Right renal pelvis (tissue), 4 donors: ENCODE measurements at places on chromosomes 7 and 10. TPM values are rescaled to one million over a fixed set of nuclear protein-coding genes. Genes with fewer than 3 reads are reported as not detected.

- DNase-seq: no peak
These were observed 287.5 kb upstream of the KLF14 start for GRCh38 chr7:131021460-131021859.

GRCh38 chr7:142654398-142654797 lies 94.9 kb upstream of the PRSS1 start:
- no peak for DNase-seq

DNA sequence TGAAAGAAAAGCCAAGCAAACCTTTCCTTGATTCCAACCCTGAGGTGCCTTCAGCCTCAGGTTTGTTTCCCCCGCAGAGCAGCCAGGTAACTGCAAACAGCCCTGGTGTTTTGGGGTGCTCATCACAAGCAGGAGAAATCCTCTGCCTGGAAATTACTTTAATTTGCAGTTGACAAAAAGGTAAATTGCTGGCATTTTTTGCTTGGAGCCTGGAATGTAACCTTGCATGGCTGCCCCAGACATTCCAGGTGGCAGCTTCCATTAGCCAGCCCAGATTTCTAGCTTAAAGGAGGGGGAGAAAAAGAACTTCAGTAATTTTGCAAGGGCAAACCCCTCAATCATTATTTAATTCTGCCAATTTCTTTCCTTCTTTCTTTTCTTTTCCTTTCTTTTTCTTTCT lies 194.4 kb downstream of the MYOF start:
- no peak for DNase-seq

GRCh38 chr10:44322137-44322536 lies 62.8 kb downstream of the CXCL12 start:
- DNase-seq: no peak

DNA sequence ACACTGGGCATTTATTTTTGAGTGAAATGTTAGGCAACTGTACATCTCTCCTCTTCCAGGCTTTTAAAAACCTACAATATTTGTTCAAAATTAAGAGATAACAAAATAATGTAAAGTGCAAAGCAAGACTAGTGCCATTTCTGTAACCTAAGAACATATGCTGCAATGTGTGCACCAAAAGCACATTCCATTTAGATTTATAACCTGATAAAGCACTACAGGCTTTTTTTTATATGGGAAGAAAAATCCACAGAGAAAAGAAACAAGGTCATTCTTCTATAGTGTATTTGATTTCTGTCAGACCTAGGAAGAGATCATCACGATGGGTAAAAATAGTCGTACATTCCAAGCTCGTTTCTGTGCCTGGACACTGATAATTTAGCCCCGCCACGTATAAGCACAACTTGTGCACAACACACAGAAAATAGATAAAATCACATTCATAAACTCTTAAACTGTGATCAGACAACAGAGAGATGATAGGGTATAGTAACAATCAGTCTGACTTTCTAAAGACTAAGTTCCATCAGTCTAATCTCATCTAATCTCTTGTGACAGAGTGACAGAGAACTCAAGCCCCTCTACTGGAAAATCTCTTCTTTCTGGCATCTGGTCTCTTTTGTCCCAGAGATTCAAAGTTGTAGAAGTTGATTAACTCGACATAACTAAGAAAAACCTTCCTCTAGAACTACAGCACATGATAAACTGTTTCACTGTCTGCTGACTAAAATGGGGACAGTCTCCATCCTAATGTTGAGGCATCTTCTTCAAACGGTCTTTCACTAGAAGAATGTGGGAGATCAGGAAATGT lies 6.7 kb downstream of the LAMB1 start:
- no peak for DNase-seq

GRCh38 chr10:70479165-70479581 lies 606 bp downstream of the PALD1 start:
- no peak for DNase-seq

- DNase-seq: no peak
These were observed 451.0 kb upstream of the GALNT17 start for GRCh38 chr7:70680743-70681468.

DNA sequence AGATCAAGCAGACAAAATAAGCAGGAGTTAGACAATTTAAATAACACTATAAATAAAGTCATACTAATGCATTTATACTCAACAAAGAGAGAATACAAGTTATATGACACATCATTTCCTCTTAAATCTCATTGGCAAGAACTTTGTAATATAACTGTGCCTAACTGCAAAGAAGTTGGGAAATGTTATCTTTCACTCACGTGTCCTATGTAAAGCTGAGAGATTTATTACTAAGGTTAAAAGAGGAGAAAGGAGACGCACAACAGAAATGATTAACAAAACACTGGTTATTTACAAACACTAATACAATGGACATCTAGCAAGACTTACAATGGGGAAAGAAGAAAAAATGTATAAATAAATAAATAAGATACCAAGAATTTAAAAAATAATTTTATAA lies 12.7 kb upstream of the TMEM273 start:
- DNase-seq: no peak

Gene CFAP43
- polyA plus RNA-seq: 14.1 TPM

Gene COL1A2
- 833 TPM for polyA plus RNA-seq

Gene GIMAP4
- 30.2 TPM for polyA plus RNA-seq

Gene C10orf53
- polyA plus RNA-seq: not detected

Gene LDB1
- polyA plus RNA-seq: 114 TPM
